ENCODE measurements at places on chromosomes 7 and 10.

DNA sequence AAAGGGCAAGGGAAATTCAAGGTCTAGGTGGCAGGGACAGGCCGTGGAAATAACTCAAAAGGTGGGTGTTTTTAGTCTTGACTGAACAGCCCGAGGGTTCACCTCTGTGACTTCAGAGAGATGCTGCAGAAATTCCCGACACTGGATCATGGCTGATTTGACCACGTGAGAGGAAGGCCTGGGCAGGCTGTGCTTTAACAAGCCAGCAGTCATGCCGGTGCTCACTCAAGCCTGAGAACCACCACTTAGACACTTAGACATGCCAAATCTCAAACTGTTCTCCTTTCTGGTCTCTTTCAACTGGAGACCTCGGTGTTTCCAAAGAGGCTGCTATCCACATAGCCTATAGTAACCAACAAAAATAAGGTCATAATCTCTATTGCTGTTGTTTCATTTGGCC lies 15.4 kb downstream of the TECTB start:
- DNase-seq, result no peak

GRCh38 chr10:103595933-103596726 lies 102.6 kb downstream of the NEURL1 start:
- no peak for DNase-seq

GRCh38 chr7:116516324-116516723 lies 8.5 kb upstream of the CAV1 start:
- no peak for DNase-seq

DNA sequence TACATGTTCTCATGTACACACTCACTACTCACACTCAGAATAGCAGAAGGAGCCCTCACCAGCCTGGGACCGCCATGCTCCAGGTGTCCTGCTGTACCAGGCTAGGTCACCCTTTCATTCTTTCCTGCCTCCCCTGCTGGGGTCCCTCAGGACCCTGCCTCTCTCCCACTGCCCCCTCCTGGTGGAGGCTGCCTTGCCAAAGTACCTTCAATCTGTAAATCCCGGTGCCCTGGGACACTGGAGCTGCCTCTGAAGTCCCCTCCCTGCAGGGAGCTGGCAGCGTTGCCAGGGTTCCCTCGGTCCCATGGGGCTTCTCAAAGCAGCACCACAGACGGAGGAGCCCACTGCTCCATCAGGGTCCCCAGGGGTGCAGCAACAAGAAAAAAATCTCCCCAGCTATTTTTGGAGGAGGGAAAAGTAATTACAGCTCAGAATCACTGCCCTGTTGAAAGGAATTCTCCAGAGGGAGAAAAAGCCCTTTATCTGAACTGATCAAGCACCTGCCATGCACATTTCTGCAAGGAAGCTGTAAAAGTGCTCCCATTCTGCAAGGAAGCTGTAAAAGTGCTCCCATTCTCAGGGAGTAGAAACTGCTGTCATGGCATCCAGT lies 259.9 kb downstream of the PTPRN2 start:
- no peak for DNase-seq

DNA sequence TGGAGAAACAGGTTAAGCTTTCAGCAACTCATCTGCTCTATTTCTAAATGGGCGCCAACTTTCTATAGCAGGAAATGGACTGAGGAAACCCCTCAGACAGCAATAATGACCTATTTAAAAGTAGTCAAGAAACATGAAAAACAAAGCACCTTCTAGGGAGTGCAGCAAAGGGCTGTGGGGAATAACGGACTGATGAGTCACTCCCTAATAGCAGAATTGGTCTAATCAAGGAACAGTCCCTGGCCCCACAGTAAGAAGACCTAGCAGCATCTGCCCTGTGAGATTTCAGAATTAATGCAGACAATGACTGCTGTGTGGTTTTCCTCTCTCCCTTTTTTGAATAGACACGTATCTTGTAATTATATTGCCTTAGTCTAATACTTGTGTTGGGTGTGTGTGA lies 602.9 kb downstream of the IPMK start:
- no peak for DNase-seq

GRCh38 chr10:23192712-23193434 lies 761 bp downstream of the PTF1A start:
- DNase-seq, result no peak

DNA sequence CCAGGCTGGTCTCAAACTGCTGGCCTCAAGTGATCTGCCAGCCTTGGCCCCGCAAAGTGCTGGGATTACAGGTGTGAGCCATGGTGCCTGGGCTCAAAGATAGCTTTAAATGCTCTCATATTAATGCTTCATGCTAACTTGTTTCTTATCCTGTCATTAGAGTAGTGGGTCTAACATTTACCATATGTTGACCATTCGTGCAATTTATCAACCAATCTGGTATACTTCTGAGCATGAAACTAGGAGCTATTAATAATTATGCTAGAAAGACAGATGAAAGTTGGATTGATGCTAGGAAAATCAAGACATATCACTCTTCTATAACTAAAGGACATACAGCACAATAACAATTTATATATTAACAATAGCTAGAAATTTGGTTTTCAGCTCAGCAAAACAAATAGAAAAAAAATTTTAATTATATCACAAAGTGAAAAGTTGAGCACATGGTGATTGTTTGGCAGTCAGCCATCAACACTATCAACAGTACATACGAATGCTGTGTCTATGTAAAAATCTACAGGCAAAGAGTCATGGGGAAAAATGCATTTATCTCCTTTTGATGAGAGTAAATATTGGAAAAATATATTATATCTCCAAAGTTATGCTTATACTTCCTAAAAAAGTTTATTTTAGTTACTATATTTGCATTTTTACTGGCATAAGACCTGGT lies 112.1 kb upstream of the ABCB5 start:
- DNase-seq, result no peak

DNA sequence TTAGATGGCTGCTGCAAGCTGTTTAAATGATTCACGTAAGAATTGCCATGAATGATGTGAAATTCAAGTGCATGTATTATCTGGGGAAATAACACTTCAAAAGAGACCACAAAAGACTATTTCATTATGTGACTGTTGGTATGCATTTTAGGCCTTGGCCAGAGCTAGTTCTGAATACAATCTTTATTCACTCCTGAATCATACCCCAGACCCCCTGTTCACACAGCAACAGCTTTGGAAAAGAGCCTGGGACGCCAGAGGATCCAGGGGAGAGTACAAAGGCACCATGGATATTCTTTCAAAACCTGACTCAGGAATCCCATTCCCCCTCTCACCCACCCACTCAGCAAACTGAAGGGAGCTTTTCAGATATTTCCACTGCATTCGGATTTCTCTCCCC lies 377.1 kb upstream of the DPP6 start:
- no peak for DNase-seq

DNA sequence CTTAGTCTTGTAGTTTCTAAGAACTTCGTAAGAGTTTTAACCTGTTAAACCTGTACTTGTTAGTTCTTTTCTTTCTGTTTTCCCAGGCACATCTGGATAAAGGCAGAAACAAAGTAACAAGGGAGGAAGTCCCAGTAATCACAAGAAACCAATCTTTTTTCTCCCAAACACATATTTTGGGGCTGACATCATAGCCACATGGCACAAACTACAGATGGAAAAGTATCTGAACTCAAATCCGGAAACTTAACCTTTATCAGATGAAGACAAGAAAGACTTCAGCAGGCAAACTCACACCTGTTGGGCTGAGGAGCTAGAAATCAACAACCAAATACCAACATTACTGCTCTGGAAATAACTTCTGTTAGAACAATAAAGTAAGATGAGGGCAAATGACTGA lies 67.1 kb downstream of the CUBN start:
- DNase-seq, result no peak

GRCh38 chr10:14383266-14383665 lies 52.5 kb upstream of the FRMD4A start:
- no peak for DNase-seq

DNA sequence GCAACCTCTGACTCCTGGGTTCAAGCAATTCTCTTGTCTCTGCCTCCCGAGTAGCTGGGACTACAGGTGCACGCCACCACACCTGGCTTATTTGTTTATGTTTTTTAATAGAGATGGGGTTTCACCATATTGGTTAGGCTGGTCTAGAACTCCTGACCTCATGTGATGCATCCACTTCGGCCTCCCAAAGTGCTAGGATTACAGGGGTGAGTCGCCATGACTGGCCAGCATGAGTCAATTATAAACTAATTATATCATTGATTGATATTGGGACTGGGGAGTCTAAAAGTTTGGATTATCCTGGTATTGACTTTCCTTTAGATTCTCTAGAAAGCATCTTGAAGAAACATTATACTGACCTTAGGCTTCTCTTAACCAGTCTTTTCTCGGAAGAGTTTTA lies 73.9 kb upstream of the CCNY start:
- no peak for DNase-seq

DNA sequence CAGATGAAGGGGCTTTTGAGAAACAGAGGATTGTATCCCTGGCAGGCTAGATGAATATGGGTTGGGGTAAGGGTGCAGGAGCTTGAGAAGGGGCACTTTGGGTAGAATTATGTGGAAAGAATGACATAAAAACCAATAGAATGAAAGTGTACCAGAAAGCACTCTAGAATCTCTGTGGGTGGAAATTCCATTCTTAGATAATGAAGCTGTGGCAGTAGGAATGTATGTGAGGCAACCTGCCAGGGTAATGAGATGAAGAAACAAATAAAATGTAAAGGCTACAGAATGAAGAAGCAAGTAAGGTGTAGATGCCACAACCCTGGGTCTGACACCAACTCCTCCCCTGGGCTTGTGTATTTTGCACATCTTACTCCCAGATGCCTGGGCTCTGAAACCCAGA lies 16.8 kb downstream of the NOBOX start:
- no peak for DNase-seq

GRCh38 chr7:117567781-117568180 lies 88.0 kb downstream of the CFTR start:
- DNase-seq, result no peak

GRCh38 chr7:24384362-24385030 lies 100.5 kb downstream of the NPY start:
- no peak for DNase-seq

DNA sequence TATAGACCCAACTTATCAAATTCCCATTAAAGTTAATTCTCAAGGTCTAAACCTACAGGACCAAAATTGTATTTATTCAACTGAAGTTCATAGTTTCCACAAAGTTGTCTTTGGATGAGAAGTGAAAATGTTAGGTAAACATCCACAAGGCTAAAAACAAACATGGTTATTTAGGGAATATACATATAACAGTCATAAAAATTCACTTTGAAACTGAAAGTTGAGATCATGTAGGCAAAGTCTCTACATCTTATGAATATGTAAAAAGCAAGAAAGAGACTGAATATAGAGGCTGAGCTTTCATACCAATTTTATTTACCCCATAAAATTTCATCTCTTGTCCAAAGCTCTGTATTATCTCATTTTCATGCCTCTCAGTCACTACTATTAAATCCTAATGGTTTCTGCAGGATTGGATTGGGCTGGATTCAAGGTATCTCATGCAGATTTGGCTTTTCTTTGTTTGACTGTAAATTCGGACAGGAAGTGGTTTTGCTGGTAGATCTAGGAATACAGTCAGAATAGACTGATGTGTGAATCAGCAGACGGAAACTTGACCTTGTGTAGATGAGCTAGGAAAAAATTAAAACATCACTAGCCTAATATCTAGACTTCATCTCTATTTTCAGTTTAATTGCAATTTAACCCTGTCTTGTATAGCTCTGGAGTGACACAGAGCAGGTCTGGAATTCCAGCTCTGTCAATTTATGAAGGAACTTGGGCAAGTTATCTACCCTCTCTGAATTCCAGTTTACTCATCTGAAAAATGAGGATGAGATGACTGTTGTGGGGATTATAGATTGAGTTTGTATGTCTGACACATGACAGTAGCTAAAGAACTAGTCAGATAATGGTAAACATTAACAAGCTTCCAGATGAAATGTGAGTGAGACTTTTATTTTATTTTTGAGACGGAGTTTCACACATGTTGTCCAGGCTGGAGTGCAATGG lies 27.3 kb upstream of the SKAP2 start:
- DNase-seq, result no peak

GRCh38 chr7:106312906-106313305 lies 28.1 kb upstream of the NAMPT start:
- DNase-seq, result no peak

DNA sequence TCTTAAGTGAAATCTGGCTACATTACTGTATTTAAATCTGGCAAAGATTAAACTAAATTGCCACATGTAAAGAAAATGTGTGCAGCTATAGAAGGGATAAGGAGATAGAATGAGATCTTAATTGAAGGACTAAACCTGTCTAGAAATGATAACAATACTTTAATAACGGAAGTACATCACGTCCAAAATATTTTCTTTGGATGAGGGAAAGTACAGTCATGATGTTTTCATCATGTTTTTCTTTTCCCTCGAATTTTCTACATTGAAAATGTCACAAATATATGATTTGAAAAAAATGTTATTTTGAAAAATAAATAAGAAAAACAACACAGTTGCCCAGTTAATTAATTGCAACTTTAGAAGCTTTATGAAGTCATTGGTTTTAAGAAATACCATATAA lies 143.9 kb downstream of the ETV1 start:
- DNase-seq, result no peak

- no peak for DNase-seq
These were observed 39.0 kb downstream of the TFPI2 start for GRCh38 chr7:93851536-93851935.

DNA sequence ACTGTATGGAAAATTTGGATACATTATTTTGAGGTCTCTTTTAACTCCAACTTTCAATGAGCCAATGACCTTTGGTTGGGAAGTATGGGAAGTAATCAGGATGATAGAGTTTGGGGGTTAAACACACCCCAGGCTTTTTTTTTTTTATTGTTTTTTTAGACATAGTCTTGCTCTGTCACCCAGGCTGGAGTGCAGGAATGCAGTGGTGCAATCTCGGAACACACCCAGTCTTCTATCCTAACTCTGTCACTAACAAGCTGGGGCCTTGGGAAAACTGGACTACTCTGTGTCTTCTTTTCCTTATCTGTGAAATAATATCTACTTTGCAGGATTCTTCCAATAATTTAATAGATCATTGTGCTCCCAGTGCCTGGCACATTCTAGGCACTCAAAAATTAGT lies 37.6 kb upstream of the AGBL3 start:
- no peak for DNase-seq

GRCh38 chr10:13206546-13207443 lies 27.4 kb downstream of the UCMA start:
- DNase-seq, result no peak

DNA sequence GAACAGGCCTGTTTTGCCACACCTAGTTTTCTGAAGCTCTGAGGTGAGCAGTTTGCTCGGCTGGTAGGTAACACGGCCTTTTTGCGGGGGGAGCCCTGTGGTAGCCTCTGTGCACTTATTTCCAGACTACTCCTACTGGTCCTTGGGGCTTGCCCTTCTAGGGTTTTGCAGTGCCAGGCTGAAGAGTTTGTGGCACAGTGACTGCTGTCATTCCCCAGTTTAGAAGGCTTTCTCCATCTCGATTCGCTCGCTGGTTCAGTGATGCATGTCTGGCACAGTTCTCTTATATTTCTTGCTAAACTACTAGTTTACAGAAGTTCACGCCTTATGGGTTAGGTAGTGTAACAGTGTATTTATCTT lies 711 bp downstream of the KIF20B start:
- DNase-seq, result no peak

DNA sequence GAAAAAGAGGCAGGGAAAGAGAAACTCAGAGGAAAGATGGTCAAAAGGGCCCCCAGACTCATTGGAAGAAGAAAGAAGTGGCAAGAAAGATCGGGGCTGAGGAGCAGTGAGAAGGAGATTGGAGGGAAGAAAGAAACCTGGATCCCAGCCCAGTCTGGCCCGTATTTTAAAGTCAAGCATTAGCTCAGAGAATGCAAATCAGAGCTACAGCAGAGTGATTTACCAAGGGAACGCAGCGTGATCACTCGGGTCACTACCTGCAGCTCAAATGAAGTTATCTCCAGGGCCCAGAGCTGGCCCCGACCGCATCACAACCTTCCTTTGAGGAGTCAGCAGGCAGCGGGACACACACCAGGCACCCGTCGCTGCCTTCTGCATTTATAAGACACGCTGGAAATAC lies 72.8 kb downstream of the CARD11 start:
- no peak for DNase-seq

Measured in Right ventricle myocardium superior (tissue), 1 donor.